Naive thymus-derived CD4-positive, alpha-beta T cell (primary cell): ENCODE measurements at places on chromosomes 11 and 22. TPM values are rescaled to one million over a fixed set of nuclear protein-coding genes. Genes with fewer than 3 reads are reported as not detected.

DNA sequence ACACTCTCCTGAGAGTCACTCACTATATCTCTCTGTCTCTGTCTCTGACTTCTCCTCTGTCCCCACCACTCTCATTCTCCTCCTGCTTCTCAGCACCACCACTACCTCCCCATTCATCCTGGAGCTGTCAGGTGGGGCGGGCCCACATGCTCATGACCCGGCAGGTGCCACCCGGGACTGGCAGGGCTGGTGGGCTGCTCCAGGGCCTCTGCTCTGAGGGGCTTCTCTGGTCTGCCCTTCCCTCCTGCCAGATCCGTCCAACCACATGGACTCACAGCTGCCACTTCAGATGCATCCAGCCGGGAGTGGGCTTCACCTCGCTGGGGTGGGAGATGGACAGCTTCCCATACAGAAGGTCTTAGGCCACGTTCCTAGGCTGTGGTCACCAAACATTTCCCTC, 4.8 kb upstream of the EMID1 start:
- peaks cover 4% of the 10 kb centered on the region for H3K4me1 ChIP-seq
- no peaks in the 10 kb centered on the region for H3K36me3 ChIP-seq
- H3K27me3 ChIP-seq: no peaks in the 10 kb centered on the region
- no peak overlapping the region for H3K27ac ChIP-seq

ARSA gene
- 89.5 TPM for total RNA-seq

GRCh38 chr11:11171854-11172253, 181.2 kb downstream of the CSNK2A3 start:
- no peaks in the 10 kb centered on the region for H3K27me3 ChIP-seq
- H3K4me1 ChIP-seq: peaks cover 20% of the 10 kb centered on the region
- no peak overlapping the region for H3K27ac ChIP-seq

GRCh38 chr22:27667121-27667843, 134.3 kb downstream of the MN1 start:
- H3K27me3 ChIP-seq: no peaks in the 10 kb centered on the region
- no peaks in the 10 kb centered on the region for H3K36me3 ChIP-seq
- no peak for DNase-seq
- no peak overlapping the region for H3K27ac ChIP-seq
